ENCODE measurements at places on chromosomes 6 and 20.

DNA sequence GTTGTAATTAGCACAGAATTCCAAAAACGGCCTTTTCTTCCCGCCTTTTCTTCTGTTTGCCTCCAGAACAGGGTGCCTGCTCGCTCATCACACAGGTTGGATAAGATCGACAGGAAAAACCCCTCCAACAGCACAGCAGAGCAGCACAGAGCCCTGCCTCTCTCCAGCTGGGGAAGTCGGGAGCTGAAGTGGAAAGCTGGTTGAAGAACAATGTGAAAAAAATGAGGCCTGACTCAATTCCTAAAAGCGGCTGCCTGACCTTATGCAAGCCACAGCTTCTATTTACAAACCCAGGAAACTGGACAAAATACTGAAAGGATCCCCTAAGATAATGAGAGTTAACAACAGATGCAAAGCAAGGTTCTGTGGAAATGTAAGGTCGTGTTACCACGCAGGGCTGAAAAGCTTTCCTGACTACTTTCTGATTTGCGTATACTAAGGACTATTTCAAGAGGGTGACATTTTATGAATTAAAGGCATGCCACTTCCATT lies 116.9 kb downstream of the TTLL2 start:
- no peak for DNase-seq

GRCh38 chr6:136752554-136752953 lies 39.7 kb downstream of the MAP3K5 start:
- DNase-seq: no peak

DNA sequence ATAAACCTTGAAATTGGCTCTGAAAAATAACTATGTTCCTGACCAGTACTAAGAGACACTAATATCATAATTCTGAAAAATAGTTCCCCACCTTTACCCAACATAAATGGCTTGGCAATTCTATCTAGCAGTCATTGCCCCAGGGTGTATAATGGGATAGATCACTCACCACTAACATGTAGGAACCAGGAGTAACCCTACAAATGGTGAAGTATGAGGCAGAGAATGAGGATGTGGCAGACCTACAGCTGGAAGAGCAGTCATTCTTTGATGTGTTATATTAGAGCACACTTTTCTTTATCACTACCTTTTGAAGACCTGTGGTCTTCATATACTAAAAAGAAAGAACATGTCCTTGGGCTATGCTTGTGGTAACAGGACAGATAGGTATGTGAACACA lies 136.5 kb upstream of the SYNDIG1 start:
- no peak for DNase-seq

GRCh38 chr6:155154158-155154830 lies 109.5 kb upstream of the CLDN20 start:
- no peak for DNase-seq

DNA sequence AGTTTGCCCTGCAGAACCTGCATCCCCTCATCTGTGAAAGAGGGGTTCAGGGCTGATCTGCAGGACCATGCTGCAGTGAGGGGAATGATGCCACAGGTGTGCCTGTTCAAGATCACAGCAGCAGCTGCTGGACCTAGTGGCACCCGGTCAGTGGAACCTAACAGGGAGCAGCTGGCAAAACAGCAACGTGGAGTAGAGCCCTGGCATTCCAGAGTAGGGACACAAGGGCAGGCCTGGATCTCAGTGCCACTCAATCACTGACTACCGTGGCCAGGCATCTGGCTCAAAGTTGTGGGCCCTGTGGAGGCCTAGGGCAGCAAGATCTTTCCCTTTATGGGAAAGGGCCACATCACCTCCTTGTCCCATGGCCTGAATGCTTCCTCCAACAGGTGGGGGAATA lies 62.2 kb downstream of the INSM1 start:
- DNase-seq: no peak

- DNase-seq: no peak
Observed at GRCh38 chr6:119142041-119142440, 63.6 kb upstream of the FAM184A start.

All from stimulated activated CD4-positive, alpha-beta T cell treated with anti-CD3 and anti-CD28 coated beads, Interleukin-4, amount 100 ng/mL, for 4 hours (primary cell).